GM03348 (cell line): ENCODE measurements at places on chromosomes 5 and 9.

DNA sequence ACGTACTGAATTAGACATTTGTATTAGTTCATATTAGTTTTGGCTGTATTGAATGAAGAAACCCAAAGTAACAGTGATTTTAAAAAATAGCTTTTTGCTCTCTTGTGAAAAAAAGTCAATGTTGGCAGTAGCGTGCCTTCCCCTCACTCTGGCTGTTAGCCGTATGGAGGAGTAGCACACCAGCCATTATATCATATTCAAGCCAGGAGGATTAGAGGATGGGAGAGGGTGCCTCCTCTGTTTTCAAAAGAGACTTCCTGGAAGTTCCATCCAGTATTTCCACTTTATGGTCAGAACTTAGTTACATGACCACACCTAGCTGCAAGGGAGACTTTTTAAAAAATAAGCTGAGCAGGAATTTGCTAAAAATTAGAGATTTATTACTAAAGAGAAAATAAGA, 41.2 kb downstream of the GPR21 start:
- no peak for DNase-seq

GRCh38 chr5:96094904-96095303, 133.3 kb upstream of the ELL2 start:
- DNase-seq = no peak

- DNase-seq = peak; percentile 68
These were observed at the start of gene PHF24 for GRCh38 chr9:34957492-34958410. Gene PHF24 (plus strand): TSS chr9:34958285. CDS start chr9:34971299, 13,014 bp downstream.

- DNase-seq = no peak
These were observed 32.0 kb downstream of the PLAC8L1 start for GRCh38 chr5:146073239-146073900.
